ENCODE measurements at places on chromosomes 5 and 9.

GRCh38 chr5:5473226-5473625, 50.7 kb downstream of the ICE1 start:
- no peak for DNase-seq

- DNase-seq, result no peak
Observed at GRCh38 chr9:12771891-12772290, 2.9 kb upstream of the LURAP1L start.

GRCh38 chr9:77438653-77439052, 209.5 kb downstream of the GNA14 start:
- DNase-seq, result no peak

GRCh38 chr5:9499498-9499876, 46.4 kb downstream of the SEMA5A start:
- no peak for DNase-seq

DNA sequence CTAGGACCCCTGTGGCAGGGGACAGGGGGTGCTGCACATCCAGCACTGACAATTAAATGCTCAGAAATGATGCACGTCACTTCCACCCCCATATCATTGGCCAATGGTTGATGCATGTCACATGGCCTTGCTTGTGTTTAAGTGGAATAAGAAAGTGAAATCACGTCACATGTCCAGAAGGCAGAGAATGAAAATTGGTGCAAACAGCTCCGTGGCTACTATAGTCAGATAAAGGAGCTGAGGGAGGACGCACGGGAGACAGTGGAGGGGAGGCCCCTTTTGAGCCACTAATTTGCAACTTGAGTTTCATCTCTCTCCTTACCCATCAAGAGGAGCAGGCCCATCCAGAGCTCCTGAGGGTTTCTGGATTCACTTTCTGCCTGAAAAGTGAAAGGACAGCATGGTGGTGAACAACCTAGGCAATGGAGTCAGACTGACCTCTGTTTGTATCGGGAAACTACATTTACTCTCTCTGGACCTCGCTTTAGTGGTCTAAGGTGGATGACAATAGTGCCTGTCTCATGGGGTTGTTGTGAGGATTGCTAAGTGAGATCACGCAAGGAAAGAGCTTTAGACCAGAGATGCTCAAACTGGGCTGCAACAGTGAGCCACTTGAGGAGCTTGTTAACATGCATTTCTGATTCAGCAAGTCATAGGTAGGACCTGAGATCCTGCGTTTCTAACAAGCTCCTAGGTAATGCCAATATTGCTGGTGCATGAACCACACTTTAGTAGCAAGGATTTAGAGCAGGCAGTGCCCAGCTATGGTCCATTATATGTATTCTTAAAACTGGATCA, 133.9 kb upstream of the ADRA1B start:
- DNase-seq, result no peak

DNA sequence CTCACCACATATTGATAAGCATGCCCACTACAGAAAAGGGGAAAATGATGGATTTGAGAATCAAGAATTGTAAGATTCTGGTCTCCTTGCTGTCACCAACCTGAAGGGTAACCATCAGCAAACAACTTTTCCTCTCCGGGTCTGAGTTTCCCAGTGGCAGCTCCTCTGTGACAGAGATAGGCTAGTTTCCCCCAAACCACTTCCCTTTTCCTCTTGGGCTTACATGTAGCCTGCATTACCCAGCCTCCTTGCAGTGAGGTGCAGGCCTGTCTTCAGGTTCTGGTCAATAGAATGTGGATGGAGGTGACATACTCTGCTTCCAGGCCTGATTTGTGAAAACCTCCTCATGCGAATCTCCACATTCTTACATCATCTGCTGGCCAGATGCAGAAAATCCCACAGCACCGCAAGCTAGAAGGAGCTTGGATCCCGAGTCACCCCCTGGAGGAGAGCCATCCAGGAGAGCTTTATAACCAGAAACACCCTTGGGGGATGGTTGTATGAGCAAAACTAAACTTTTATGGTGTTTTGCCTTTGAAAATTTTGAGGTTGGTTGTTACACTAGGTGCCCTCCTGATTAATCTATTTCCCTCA, 206.1 kb downstream of the RGS3 start:
- no peak for DNase-seq

- no peak for DNase-seq
Observed at GRCh38 chr5:173547579-173547978, 68.9 kb downstream of the BOD1 start.

GRCh38 chr5:151345808-151346478, 1.4 kb downstream of the SLC36A2 start:
- DNase-seq, result no peak

DNA sequence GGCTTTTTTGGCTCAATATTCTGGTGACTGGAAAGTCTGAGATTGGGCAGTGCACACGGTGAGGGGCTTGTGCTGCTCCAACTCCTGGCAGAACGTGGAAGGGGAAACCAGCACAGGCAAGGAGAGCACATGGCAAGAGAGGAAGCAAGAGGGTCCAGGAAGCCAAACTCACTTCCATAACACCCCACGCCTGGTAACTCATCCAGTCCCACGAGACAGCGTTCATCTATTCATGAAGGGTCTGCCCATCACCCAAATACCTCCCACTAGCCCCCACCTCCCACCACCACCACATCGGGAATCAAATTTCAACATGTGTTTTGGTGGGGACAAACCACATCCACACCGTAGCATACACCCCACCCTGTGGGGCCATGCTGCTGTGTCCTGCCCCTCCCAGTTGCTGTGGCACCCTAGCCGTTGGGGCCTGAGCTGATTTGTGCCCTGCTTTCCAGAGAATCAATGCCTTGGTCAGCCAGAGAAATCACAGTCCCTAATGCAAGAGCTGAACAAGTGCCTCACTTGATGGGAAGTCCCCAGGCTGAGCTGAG, 27.3 kb downstream of the PROP1 start:
- DNase-seq, result no peak

DNA sequence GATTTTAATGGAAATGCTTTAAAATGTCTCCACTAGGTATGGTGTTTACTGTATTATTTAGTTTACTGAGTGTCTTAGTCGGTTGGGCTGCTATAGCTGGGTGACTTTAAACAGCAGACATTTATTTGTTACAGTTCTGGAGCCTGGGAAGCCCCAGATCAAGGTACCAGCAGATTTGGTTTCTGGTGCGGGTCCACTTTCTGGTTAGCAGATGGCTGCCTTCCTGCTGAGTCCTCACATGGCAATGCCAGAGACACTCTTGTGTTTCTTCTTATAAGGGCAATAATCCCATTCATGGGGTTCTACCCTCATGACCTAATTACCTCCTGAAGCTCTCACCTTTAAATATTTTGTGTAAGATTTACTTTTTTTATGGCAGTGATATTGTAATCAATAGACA, 715 bp upstream of the OR1J4 start:
- no peak for DNase-seq
